Breast epithelium (tissue), 4 donors: ENCODE measurements at places on chromosomes 5 and 9. TPM values are rescaled to one million over a fixed set of nuclear protein-coding genes. Genes with fewer than 3 reads are reported as not detected.
A peak's percentile ranks its signal among the peaks of the same experiment; 100 is the strongest.

CER1 gene
- total RNA-seq: not detected

DNA sequence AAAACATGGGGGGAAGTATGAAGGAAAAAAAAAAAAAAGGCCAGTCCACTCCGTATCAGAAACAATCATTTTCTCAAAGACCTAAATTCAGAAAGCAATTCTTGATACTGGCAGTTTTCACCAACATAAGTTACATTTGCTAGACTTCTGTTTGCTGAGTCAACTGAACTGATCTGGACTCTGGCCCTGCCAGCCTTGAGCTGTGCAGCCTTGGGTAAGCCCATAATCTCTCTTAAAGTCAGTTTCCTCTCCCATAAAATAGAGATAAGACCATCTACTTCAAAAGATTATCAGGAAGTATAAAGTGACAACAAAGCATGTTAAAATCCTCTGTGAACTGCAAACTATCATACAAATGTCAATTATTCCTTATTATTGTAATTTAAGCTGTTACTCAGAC lies 106.8 kb downstream of the MAPKAP1 start:
- H3K4me1 ChIP-seq: no peaks in the 10 kb centered on the region
- no peaks in the 10 kb centered on the region for H3K36me3 ChIP-seq
- H3K4me3 ChIP-seq: no peak overlapping the region
- DNase-seq: no peak
- no peaks in the 10 kb centered on the region for H3K27me3 ChIP-seq
- no peak overlapping the region for H3K27ac ChIP-seq

GRCh38 chr5:123809594-123810221 lies 297.7 kb downstream of the CSNK1G3 start:
- no peaks in the 10 kb centered on the region for H3K36me3 ChIP-seq
- DNase-seq: no peak
- H3K27me3 ChIP-seq: no peaks in the 10 kb centered on the region
- H3K27ac ChIP-seq: no peak overlapping the region
- no peak overlapping the region for H3K4me3 ChIP-seq

GRCh38 chr9:70641631-70642030 lies 227.2 kb upstream of the KLF9 start:
- no peak overlapping the region for H3K27ac ChIP-seq
- DNase-seq: no peak
- no peaks in the 10 kb centered on the region for H3K4me1 ChIP-seq
- no peaks in the 10 kb centered on the region for H3K27me3 ChIP-seq
- H3K36me3 ChIP-seq: no peaks in the 10 kb centered on the region

DNA sequence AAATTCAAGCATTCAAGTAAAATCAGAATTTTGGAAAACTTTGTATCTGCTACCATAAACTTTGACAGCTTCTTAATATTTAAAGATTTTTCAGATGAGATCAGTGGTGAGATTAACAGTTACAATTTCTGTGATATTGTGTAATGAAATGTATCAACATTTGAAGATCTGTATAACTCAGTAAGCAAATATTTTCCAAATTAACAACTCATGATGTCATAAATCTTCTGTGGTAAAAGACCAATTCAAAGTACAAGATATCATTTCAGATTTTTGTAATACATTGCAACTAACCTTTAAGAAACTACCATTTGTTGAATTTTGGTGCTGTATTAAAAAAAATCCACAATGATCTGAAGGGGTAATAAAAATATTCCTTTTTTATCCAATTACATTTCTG lies 352.2 kb downstream of the KIAA0825 start:
- no peak for DNase-seq
- no peaks in the 10 kb centered on the region for H3K4me1 ChIP-seq
- no peak overlapping the region for H3K27ac ChIP-seq
- no peaks in the 10 kb centered on the region for H3K36me3 ChIP-seq
- no peak overlapping the region for H3K4me3 ChIP-seq
- H3K27me3 ChIP-seq: no peaks in the 10 kb centered on the region

GRCh38 chr9:113456235-113456634 lies 7.3 kb upstream of the RGS3 start:
- no peak overlapping the region for H3K4me3 ChIP-seq
- H3K36me3 ChIP-seq: no peaks in the 10 kb centered on the region
- H3K4me1 ChIP-seq: peaks cover 3% of the 10 kb centered on the region
- peak overlapping the region; percentile 82 for H3K27ac ChIP-seq
- H3K27me3 ChIP-seq: no peaks in the 10 kb centered on the region
- DNase-seq: no peak

GRCh38 chr9:137319011-137319738 lies 17.1 kb upstream of the NRARP start:
- peak; percentile 50 for DNase-seq
- H3K27ac ChIP-seq: peak overlapping the region; percentile 45
- H3K4me1 ChIP-seq: peaks cover 5% of the 10 kb centered on the region
- no peak overlapping the region for H3K4me3 ChIP-seq
- no peaks in the 10 kb centered on the region for H3K36me3 ChIP-seq

GRCh38 chr5:68478301-68479095 lies 262.9 kb downstream of the PIK3R1 start:
- no peaks in the 10 kb centered on the region for H3K4me1 ChIP-seq
- H3K36me3 ChIP-seq: no peaks in the 10 kb centered on the region
- DNase-seq: no peak
- no peak overlapping the region for H3K4me3 ChIP-seq

GRCh38 chr9:130498918-130499698 lies 54.3 kb downstream of the ASS1 start:
- H3K27me3 ChIP-seq: no peaks in the 10 kb centered on the region
- no peak overlapping the region for H3K27ac ChIP-seq
- no peaks in the 10 kb centered on the region for H3K36me3 ChIP-seq
- no peaks in the 10 kb centered on the region for H3K4me1 ChIP-seq
- no peak for DNase-seq

- no peaks in the 10 kb centered on the region for H3K4me1 ChIP-seq
- no peaks in the 10 kb centered on the region for H3K36me3 ChIP-seq
- no peak for DNase-seq
- H3K27me3 ChIP-seq: no peaks in the 10 kb centered on the region
- H3K4me3 ChIP-seq: no peak overlapping the region
These were observed 23.5 kb upstream of the MOCS2 start for GRCh38 chr5:53133020-53133419.

ARHGEF37 gene
- total RNA-seq: 5.3 TPM

DNA sequence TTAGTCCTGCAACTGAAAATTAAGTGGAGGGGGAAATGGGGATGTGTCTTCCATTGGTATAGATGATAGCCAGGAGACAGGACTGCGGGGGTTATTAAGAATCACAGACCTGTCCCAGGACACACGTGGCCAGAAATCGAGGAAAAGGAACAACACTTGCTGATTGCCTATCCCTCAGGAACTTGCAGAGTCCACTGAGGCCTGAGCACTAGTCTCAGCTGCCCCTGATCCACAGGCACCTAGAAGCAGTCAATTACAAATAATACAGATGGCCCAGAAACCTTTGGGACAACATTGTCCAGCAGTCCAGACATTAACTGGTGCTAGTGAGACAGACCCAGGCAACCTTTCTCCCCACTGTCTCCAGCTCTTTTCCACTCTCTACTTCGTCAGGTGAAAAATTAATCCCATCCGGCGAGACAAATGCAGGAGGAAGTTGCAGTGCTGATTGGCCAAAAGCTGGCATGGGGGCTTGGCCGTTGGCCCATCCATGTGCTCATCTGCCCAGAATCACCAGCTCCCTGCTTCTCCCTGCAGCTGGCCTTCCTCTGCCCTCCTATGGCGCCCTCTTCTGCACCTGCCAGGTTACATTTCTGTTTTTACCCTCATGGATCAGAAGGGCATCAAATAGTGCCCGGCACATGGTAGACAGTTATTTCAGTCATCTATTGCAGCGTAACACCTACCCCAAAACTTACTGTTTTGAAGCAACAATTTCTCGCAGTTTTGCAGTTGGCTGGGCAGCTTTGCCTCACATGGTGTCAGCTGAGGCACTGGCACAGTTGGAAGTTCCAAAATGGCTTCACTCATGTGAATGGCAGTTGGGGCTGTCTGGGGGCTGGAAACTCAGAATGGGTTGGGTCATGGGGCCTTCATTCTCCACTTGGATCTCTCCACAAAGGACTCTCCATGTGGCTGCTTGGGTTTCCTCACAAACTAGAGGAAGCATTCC lies 3.6 kb upstream of the B4GALT1 start:
- H3K4me1 ChIP-seq: peaks cover 10% of the 10 kb centered on the region
- no peak overlapping the region for H3K4me3 ChIP-seq
- H3K36me3 ChIP-seq: no peaks in the 10 kb centered on the region
- no peaks in the 10 kb centered on the region for H3K27me3 ChIP-seq

- no peak for DNase-seq
- no peaks in the 10 kb centered on the region for H3K27me3 ChIP-seq
- no peak overlapping the region for H3K27ac ChIP-seq
- H3K4me1 ChIP-seq: no peaks in the 10 kb centered on the region
- H3K4me3 ChIP-seq: no peak overlapping the region
- H3K36me3 ChIP-seq: no peaks in the 10 kb centered on the region
These were observed 212.7 kb downstream of the CHSY3 start for GRCh38 chr5:130116972-130117371.

GHR gene
- 234 TPM for total RNA-seq

GRCh38 chr9:16032799-16033198 lies 480.0 kb downstream of the CCDC171 start:
- no peaks in the 10 kb centered on the region for H3K4me1 ChIP-seq
- no peaks in the 10 kb centered on the region for H3K36me3 ChIP-seq
- H3K27ac ChIP-seq: no peak overlapping the region
- no peak for DNase-seq
- H3K27me3 ChIP-seq: no peaks in the 10 kb centered on the region
- H3K4me3 ChIP-seq: no peak overlapping the region

GADD45G gene
- total RNA-seq: 13.0 TPM

DNA sequence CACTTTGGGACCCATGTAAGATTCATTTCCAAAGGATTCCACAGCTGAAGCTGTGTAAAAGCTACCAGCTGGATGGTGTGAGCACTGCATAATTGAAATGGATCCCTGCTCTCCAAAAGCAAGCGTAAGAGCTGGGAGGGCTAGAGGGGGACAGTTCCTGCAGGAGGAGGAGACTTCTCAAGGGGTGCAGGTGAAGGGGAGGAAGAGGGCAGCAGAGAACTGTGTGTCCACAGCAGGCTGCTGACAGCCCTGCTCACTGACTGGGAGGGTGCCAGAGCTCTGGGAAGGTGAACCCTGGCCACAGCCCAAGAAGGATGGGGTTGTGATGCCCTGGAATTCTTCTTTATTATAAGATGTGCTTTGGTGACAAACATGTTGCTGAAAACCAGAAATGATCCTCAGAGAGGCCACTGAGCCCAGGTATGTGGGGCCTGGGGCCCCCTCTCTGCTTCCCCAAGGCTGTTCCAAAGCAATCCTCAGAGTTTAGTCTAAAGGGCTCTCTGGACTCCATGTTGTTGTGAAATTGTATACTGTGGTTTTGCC lies 112.8 kb upstream of the SLC25A48 start:
- H3K4me1 ChIP-seq: no peaks in the 10 kb centered on the region
- H3K27me3 ChIP-seq: no peaks in the 10 kb centered on the region
- DNase-seq: no peak
- no peak overlapping the region for H3K27ac ChIP-seq

GRCh38 chr5:168793841-168794837 lies 215.0 kb upstream of the PANK3 start:
- H3K27ac ChIP-seq: peak overlapping the region; percentile 52
- DNase-seq: no peak
- H3K4me1 ChIP-seq: no peaks in the 10 kb centered on the region
- no peaks in the 10 kb centered on the region for H3K36me3 ChIP-seq

ANXA6 gene
- total RNA-seq: 320 TPM

DNA sequence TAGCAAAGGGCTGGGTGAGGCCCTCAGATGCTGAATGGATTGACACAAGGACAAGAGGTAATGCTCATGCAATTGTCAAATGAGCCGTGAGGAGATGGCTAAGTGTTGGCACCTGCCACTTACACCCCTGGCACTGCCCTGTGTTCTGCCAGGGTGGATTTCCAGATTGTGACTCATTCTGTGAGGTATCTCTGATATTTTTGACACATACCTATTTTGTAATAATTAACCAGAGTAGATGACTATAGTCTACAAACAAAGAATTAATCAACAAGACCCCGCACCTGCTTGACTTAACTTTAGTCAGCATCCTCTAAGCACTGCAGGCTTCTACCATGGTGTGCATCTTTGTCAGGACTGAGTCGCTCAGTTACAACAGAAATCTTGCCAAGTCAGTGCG lies 200.8 kb downstream of the DIRAS2 start:
- no peaks in the 10 kb centered on the region for H3K27me3 ChIP-seq
- H3K36me3 ChIP-seq: no peaks in the 10 kb centered on the region
- H3K4me3 ChIP-seq: no peak overlapping the region
- H3K4me1 ChIP-seq: no peaks in the 10 kb centered on the region
- DNase-seq: no peak

DNA sequence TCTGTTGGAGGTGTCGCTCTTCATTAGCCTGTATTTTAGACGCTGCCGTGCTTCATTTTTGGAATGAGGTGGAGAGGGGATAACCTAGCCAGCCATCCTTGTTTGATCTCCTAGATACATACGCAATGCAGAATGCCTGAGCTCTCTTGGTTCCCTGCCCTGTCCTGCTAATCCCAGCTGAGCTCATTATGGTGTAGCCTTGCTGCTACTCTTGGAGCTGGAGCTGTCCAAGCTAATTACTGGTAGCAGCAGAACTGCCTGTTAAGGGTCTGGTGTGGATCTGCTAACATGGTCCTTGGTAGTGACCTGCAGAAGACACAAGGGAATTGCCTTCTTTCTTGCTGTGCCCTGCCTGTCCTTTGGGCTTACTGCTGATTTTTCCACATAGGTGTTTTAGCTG lies 207.9 kb downstream of the CNTLN start:
- H3K27me3 ChIP-seq: no peaks in the 10 kb centered on the region
- no peaks in the 10 kb centered on the region for H3K36me3 ChIP-seq
- H3K4me1 ChIP-seq: no peaks in the 10 kb centered on the region

DNA sequence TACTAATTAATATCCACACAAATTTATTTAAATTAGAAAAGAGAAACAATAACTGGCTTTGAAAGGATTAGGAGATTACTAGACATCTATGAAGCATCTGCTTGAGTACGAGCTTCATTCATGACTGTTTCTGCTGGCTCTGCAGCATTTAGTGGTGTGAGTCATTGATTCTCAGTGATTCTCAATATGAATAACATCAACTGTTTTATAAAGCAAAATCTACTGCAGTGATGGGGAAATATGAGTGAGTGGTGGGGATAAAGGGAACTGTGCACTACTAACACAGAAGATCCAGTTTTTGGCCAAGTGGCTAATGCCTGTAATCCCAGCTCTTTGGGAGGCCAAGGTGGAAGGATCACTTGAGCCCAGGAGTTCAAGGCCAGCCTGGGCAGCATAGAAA lies 8.4 kb downstream of the FNBP1 start:
- H3K27me3 ChIP-seq: no peaks in the 10 kb centered on the region
